ENCODE measurements at places on chromosomes 7 and 10.

DNA sequence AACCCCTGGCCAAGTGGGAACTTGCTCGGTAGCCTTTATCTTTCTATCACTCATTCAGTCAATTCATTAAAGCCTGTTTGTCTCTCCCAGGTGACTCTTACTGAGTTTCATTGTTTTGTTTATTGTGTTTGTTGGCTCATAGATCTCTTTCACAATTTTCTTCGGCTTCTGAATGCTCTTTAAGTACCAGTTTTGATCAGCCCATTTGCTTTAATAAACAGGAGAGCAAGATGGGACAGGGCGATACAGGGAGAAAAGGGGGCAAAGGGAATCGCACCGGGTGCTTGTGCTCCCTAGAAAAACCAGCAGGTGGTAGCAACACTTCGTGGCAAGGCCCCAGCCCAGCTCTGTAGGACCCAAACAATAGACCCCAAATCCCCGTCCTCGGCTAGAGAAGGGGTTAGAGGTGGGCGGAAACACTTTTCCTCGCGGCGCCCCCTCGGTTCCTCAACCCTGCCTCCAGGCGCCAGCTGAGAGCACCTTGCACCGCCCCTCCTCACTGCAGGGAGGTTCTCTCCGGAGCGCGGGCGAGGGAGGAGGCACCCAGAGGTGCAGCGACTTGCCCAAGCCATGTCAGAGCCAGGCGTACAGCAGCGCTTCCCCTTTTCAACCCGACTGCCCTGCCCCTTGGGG is 1.0 kb upstream of the EPHB6 start:
- peak; percentile 87 for DNase-seq

DNA sequence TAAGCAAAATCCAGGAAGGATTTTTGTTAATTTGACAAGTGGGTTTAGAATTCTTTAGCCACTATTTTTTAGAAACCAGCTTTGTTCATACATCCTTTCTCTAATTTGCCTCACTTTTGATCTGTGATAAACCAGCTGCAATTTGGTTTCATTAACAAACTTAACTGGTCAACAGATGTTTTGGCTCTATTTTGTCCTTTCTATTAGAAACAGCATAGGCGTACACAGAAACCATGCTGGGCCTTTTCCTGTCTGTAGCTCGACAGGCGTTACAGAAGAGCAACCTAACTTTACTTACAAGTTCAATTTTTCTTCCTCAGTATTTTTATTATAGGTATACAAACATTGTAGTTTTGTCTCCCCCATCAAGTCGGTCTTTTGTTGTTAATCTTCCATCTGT is 28.2 kb downstream of the KAT6B start:
- DNase-seq, result no peak

GRCh38 chr10:112807013-112807412 is 143.0 kb upstream of the TCF7L2 start:
- DNase-seq, result no peak

DNA sequence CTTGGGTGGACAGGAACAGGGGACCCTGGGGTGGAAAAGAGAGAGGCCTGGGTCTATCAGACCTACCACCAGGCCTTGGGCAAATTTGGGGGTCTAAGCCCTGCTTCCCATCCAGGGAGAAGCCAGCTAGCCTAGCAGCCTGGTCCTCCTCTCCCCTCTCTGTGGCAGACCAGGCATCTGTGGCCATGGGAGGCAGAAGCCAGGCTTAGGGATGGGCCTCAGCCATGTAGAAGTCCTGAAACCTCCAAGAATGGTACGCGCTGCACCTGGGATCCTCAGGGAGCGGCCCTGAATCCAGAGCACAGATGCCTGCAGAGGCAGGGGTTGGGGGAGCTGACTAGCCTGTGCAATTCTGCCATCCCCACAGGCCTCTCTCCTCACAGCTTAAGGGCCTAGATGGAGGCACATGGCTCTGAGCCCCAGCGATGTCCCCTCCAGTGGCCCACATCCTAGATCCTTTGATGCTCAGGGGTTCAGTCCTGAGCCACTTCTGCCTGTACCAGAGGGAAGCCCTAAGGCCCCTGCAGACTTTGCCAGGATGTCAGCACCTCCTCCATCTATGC is 21.2 kb downstream of the GRID1 start:
- DNase-seq, result no peak

GRCh38 chr10:126143117-126143516 is 245.2 kb downstream of the ADAM12 start:
- no peak for DNase-seq

DNA sequence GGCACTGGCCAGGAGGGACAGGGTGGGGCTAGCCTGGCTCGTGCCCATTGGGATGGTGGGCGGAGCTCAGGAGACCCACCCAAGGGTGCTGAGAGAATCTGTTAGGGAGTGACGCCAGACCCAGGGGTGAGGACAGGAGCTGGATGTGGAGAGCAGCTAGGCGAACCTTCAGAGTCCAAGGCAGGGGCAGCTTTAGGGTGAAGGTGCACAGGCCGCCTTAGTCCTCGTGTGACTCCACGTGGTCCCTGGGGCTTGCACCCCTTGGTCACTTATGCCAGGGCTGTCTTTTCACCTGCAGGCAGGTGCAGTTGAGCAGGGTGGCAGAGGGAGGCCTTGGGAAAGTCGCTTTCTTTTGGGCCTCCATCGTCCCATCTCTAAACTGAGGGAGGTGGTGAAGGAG is 4.3 kb downstream of the RAMP3 start:
- no peak for DNase-seq

DNA sequence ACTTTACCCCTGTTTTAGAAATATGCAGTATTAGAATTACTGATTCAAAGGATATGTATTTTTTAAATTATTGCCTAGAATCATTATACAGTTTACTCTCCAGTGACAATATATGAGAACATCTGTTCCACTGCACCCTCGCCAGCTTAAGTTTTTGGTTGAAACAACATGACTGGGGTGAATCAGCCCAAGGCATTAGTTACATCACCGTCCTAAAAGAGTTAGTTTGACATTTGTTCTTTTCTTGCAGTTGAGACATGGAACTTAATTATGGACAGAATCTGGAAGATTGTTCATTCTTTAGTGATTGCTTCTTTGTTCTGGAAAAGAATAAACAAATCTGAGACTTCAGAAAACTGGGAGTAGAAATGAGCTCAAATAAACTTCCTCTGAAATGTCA is 167.3 kb upstream of the DKK1 start:
- DNase-seq, result no peak

GRCh38 chr7:6271060-6271658 is 1.3 kb downstream of the CYTH3 start:
- peak; percentile 73 for DNase-seq

DNA sequence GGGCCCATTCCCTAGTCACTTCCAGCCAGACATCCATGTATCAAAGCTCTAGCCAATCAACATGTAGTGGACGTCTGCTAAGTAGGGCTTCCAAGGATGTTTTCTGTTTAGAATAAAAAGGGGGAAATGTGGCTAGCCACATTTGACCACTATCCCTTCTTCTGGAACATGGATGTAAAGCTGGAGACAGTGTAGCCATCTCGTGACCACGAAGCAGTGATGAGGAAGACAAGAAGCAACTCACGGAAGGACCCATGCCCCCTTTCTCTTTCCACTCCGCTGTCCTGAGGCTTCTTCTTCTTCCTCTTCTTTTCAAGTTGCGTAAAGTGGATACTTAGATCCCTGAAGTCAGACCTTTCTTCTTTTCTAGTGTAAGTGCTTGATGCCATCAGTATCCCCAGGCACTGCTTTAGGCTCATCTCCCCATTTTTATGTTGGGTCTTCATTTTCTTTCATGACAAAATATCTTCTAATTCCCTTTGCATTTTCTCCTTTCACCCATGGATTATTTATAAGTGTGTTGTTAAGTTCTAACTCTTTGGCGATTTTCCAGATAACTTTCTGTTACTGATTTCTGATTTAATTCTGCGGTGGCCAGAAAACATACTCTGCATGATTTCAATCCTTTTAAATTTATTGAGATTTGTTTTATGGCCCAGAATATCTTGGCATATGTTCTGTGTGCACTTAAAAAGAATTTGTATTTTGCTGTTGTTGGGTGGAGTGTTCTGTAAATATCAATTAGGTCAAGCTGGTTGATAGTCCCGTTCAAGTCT is 594.5 kb downstream of the SDK1 start:
- DNase-seq, result no peak

DNA sequence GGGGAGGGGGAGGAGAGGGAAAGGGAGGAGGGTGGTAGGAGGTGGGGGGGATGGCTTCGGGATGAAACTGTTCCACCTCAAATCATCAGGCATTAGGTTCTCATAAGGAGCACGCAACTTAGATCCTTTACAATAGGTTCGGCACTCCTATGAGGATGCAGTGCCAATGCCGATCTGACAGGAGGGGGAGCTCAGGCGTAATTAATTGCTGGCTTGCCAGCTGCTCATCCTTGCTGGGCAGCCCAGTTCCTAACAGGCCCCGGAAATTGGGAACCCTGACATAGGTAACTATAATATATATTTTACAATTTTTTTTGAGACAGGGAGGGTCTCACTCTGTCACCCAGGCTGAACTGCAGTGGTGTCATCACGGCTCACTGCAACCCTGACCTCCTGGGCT is 118.8 kb upstream of the SFMBT2 start:
- peak; percentile 29 for DNase-seq

DNA sequence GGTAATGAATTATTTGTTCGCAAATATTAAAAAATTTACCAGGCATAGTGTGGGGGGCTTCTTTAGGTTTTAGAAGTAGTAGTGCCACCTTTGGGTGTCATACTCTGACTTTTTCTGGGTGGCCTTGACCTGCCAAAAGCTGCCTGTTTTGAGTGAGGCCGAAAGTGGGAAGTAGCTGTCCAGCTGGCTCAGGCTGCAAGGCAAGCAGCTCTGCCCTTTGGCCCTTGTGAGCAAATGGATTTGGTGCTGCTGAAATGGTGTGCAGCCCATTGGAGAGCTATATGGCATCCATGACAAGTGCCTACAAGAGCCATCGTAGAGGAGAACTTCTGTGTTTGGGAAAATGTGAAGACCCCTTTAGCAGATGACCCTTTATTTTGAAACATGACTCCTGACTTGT is 20.2 kb upstream of the ICA1 start:
- peak; percentile 3 for DNase-seq

DNA sequence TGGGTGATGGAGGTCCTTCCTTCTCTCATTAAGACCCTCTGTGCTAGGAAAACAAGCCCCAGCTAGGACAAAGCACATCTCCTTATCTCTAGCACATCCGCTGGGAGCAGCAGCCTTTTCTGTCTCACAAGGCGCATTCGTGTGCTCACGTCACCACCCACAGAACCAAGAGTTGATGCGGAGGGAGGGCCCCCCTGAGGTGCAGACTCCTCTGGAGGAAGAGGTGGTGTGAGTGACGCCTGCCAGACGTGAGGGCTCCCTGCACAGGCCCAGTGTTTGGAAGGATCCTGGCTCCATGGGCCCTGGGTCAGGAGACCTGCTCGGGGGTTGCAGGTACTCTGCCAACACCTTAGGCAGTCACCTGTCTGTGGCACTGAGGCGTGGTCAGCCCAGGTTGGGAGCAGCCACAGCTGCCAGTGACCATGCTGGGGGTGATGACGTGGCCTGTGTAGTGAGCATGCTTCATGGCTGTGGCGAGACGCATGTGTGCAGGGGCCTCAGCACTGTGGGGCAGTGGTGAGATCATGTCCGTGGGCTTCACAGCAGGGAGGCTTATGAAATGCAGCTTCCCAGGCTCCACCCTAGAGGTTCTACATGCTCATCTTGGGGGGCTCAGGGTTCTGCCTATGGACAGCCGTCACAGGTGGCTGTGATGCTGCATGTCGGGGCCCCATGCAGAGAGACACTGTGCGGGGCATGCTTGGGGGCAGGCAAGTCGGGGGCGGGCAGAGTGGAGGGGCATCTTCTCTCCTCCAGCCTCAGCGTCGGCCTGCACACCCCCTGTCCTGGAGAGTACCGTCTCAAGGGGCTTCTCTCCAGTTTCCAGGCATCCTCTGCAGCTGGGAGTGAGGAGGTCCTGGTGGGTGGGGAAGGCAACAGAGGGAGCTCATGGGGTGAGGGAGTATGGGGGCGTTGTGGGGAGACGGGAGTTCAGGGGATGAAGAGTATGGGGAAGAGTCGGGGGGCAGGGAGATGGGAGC is 56.2 kb upstream of the DPYSL4 start:
- no peak for DNase-seq

DNA sequence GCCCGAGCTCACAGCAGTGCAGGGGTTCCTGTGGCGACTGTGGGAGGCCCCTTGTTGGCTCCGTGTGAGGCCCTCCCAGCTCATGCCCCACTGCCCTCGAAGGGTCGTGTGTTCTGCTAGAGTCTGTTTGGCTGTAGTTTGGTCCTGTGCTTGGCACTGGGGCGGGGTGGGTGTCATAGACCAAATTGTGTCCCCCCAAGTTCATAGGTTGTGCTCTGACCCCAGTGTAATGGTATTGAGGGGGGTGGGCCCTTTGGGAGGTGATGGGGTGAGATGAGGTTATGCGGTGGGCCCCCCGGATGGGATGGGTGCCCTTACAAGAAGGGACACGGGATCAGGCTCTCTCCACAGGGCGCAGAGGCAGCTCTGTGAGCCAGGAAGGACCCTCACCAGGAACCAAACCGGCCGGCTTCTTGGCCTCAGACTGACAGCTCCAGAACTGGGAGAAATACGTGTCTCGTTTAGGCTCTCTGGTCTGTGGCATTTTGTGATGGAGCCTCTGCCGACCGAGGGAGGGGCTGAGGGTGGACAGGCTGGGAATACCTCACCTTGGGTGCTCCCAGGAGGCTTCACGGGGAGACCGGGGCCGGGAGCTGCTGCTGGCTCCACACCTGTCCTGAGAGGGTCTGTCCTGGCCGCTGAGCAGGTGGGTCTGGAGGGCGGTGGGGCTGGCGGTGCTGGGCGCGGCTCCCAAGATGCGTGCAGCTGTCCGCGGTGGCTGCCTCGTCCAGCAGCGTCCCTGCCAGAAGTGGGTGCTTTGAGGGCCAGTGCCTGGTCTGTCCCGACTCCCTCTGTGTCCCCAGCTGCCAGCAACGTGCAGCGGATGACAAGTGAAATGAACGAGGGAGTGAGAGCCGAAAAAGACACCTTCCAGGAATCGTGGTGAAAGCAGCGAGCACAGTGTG is 89.4 kb downstream of the INPP5A start:
- no peak for DNase-seq

DNA sequence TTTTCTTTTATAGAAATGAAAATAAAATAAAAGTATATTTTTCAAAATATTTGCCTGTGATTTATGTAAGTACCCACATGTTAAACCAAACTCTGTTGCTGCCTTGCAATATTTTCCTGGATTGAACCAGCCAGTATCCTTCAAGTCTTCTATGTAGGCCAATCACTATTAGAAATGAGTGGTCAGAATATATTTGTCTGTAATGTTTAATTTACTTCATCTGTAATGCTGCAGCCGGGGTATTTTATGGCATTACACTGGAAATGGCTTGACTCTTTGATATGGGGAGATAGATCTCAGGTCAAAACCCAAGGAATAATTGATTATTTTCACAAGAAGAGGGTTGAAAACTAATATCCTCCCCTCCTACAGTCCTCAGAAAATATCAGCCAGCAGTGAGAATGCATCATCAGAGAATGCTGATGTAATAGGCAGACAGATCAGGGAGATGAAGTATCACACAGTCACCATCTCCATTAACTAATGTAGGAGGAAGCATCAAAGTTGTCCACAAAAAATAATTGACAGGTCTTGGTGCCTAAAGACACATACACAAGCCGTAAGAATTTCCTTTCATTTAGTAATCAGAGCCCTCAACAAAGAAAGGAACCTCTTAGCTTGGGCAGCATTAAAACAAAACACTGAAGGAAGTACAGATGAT is 82.5 kb downstream of the VWDE start:
- DNase-seq, result no peak
